Ovary (tissue), 10 donors: ENCODE measurements at places on chromosomes 3 and 15.

GRCh38 chr3:22122567-22122966 is 371.6 kb upstream of the ZNF385D start:
- DNase-seq = no peak

DNA sequence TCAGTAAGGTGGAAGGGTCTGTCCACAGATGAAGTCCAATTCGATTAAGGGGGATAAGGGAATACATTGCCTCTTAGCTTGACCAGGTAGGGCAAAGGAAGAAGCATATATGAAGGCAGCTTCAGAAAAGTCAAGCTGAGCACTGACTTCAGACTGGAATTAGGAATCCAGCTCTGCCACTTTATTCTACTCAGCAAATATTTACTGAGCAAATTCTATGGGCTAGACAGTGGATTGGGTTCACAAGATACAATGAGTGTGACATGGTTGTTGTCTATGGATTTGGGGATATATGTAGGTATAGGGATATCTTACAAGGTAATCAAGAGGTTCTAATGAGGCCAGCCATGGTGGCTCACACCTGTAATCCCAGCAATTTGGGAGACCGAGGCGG is 526 bp downstream of the ADIPOQ start:
- no peak for DNase-seq

DNA sequence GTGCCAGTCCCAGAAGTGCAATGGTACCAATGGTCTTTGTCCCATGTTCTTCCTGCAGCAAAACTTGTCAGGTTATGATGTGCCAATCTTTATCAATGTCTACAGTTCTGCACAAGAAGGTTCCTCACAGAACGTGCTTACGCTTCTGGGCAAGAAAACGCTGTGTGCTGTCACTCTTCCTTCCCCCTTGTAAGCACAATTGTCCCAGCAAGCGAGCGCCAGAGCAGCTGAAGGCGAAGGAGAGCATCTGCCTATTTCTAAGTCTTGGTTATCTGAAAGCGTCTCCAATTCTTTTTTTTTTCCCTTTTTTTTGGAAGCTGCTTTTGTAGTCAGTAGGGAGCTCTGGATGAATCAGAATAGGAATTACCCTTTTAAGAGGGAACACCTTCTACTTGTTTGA is 514.4 kb downstream of the FGF12 start:
- DNase-seq = no peak

GRCh38 chr3:31244929-31245817 is 287.6 kb upstream of the STT3B start:
- DNase-seq = no peak

DNA sequence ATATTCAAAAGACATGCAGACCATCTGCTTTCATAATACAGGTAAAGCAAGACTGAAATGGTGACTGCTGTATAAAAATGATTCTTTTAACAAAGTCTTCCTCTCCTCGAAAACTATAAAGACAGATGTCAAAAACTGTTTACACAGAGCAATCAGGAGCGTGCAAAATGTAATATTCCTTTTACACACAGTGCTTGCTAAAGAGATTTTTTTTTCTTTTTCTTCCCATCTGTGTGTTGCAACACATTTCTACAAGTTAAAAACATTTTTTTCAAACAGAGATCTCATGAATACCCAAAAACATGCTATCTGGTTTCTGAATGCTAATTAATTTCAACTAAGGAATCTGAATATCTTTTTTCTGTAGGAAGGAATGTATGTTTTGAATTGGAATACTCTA is 22.1 kb downstream of the SATB1 start:
- no peak for DNase-seq

DNA sequence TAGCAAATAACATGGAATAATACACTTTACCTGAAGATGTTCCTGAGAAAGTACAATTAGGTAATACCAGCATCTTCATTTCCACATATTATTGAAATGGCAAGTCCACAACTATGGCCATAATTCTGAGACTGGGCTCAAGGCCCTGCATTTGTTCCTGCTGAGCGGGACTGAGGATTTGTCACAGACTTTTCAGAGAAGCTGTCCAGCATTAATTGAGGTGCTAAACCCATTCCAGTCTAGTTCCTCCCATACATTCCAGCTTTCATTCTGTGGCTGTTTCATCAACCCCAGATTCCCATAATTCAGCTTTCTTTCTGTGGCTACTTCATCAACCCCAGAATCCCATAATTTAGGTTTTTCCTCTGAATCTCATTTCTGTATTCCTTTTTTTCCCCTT is 293.4 kb upstream of the GBE1 start:
- DNase-seq = no peak

GRCh38 chr3:5202222-5202621 is 14.7 kb downstream of the EDEM1 start:
- DNase-seq = no peak

DNA sequence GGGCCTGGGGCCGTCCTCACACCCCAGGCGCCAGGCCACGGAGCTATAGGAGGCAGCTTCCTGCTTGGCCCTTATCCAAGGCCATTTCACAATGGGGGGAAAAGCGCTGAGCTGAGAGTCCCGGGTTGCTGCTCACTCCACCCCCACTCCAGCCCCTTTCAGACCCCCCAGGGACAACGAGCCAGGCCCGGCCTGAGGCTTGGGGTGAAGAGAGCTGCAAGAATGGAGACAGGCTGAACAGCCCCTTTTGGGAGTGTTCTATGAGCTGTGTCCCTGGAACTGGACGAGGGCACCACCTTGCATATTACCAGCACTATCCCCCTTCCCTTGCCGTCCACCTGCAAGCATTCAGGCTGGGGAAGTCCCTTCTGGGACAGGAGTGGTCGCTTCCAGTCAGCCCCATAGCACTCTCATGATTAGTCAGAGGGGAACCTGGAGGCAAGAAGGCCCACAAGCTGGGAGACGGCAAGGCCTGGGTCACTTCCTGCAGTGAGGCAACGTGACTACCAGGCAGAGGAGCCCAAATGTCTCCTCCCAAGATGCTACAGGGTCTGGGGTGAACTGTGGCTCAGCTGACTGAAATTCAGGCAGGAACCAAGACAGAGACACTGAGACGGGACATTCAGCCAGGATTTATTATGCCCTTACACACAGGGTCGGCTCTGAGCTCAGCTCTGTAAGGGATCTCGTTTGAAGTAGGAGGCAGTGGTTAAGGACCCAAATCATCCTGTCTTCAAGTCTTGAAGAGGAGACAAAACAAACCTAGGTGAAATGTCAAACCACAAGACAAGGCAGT is 8.6 kb upstream of the SRP14 start:
- DNase-seq = peak; percentile 32

DNA sequence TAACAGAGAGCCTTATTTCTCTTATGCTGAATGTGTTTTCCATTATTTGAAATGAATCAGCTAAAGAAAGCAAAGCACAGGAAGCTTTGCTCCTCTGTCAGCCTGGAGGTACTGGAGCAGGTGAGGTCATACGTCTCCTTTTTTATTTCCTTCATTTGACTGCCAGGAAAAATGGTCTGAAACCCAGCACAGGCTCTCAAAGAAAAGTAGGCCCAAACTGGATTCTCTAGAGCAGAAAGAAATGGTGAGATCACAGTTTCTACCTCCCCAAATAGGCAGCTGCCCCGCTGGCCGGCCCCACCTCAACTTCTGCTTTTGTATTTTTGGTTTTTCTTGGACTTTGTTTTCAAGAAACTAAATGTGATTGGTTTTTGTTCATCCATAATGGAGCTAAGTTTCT is 95.1 kb downstream of the RPL39L start:
- no peak for DNase-seq
